ENCODE measurements at places on chromosomes 12 and 14.

GRCh38 chr14:90682615-90683014 lies 133.6 kb downstream of the TTC7B start:
- no peak for DNase-seq

- DNase-seq = no peak
Observed at GRCh38 chr14:58690801-58691516, 53.2 kb downstream of the DACT1 start.

DNA sequence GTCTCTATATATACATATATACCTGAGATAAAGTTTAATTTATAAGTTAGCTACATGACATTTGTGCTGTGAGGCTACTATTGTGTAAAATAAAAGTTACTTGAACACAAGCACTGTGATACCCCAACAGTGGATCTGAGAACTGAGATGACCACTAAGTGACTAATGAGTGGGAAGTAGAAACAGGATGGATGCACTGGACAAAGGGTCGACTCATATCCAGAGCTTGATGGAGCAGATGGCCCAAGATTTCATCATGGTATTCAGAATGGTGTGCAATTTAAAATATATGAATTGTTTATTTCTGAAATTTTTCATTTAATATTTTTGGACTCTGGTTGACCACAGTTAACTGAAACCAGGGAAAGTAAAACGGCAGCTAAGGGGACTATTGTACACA lies 908.6 kb upstream of the MDGA2 start:
- DNase-seq = no peak

DNA sequence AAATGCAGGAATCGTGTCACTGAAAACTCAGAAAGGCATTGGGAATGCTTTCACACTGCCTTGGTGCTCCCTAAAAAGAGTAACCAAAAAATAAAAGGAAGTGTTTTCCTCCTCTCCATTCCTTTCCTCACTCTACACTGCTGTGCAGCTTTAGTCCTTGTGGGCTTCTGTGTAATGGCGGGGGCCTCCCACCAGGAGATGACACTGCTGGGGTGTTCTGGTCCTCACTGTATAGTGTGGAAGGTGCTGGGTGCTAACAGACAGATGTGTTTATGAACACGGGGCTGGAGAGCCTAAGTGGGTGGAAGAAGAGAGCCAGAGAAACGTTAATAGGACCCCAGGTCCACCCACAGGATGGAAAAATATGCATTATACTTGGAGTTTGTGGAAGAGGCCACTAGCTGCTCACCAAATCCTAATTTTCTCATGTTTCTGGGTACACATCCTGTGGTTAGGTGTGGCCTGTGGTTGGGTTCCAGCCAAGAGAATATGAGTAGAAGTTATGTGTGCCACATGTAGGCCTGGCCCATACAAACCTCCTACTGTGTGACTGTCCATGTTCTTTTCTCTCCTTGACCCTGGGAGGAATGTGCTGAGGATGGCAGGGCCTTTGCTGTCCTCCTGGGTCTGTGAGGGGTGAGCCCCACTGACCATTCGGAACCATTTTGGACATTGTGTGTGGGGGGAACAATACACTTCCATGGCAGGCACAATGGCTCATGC lies 14.0 kb upstream of the C1S start:
- no peak for DNase-seq

- no peak for DNase-seq
Observed at GRCh38 chr14:37813732-37814131, 218.3 kb downstream of the TTC6 start.

DNA sequence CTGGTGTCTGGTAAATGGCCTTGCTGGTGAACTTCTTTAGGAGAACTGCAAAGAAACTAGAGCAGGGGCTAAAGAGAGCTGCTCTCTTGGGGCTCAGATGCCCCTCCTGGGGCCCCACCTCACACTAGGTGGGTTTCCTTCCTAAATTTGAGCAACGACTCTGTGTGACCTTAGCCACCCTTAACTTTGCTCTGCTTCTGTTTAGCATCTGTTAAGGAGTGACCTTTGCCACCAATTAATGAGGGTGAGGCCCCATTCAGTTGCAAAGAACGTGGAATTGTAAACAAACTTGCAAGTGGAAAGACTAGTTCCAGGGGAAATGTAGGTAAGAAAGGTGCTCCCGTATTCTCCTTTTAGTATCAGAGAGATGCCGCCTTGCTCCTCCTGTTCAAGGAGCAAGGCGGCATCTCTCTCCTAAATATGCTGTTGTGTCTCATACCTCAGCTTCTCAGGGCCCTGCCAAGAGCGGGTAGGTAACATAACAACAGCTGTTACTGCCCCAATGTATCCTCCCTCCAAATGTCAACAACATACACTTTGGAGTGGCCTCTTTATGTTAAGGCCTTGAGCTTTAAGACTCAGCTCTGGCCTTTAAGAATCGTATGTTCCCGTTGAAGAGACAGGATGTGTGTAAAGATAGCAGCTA lies 77.6 kb upstream of the FUT8 start:
- DNase-seq = no peak

DNA sequence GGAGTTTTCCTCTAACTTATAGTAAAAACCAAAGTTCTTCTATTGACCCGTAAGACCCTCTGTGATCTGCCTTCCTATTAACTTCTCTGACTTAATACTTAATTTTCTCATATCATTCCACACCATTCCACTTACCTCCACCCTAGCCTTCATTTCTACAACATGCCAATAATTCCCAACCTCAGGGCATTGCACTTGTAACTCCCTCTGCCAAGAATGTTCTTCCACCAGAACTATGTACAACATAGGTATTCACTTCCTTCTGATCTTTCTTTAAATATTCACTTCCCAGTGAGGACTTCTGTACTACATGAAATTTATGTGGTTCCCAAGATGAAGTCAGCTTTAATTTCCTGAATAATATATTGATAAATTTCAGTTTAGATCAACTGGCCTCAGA lies 531.7 kb downstream of the LRFN5 start:
- DNase-seq = no peak

- no peak for DNase-seq
Observed at GRCh38 chr12:27646149-27646548, 50.1 kb upstream of the REP15 start.

- no peak for DNase-seq
Observed at GRCh38 chr14:103994535-103995184, 52.3 kb upstream of the RD3L start.

DNA sequence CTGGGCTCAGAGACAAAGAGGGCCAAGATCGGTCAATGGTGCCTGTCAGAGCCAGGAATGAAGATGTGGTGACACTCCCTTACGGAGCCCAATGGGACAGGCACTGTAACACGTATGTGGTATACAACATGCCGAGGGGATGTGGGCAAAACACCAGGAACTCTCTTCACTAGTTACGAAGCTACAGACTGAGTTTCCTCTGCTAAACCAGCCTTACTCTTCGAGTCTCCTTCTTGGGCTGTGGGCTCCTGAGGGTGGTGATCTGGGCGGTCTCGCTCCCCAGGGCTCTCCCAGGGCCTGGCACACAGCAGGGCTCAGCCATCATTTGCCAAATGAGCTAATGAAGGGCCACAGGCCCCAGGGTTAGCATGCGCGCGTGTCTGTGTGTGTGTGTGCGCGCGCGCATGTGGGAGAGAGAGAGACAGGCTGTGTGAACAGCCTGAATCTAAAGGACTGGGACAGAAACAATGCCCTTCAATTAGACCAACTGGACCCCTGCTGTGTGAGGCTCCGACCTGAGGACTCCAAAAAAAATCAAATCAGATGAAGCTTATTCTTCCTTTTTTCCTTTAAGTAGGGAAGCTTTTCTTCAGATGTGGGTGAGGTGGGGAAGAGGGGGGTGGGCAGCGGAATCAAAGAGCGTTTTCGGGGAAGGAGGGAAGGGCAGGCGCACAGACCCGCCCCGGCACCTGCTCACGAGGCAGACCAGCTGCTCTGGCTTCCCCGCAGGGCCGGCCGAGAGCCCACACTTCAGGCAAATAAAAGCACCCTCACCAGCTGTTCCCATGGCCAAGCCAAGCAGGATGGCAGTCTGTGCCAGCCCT lies 42.5 kb downstream of the CCDC88C start:
- no peak for DNase-seq

DNA sequence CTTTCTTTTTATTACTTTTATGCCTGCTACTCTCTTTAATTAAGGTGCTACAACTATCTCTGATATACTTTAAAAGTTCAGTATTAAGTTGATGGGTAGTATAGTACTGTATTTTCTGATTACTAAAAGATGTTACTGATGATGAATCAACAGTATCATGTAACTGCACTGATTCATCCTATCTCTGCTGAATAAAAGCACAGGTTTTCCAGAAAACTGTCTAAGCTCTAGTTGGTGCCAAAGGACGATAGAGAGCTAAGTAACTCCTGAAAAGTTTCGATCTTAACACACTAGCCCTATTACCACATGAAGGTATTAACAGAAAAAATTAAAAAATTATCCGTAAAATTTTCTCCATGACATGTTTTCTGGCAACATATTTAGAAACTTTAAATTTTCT lies 2.1 kb downstream of the SCAF11 start:
- DNase-seq = no peak

DNA sequence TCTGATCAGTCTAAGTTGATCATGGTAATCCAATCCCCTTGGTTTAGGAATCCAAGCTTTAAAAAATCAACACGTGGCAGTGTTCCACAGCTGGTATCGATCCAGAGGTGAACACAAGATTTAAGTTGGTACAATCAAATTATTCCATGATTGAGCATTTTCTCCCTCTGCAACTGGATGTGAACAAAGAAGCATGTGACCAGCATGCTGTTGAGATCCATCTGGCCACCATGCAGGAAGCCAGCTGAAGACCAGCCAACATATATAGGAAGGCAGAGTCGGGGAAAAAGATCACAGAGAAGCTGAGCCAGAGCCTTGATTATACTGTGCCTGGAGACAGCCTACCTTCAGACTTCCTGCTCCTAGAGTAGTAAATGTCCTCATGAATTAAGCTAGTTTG lies 158.3 kb downstream of the SEC23A start:
- DNase-seq = no peak

GRCh38 chr14:96632363-96632758 lies 130.2 kb downstream of the PAPOLA start:
- DNase-seq = no peak

GRCh38 chr14:59695198-59695597 lies 118.6 kb upstream of the CCDC175 start:
- DNase-seq = no peak

GRCh38 chr14:103820908-103821307 lies 26.5 kb downstream of the PPP1R13B start:
- DNase-seq = no peak

- DNase-seq = no peak
Observed at GRCh38 chr14:33452995-33453394, 497.9 kb downstream of the EGLN3 start.

GRCh38 chr12:121590476-121591143 lies 9.8 kb upstream of the KDM2B start:
- DNase-seq = peak; percentile 23

DNA sequence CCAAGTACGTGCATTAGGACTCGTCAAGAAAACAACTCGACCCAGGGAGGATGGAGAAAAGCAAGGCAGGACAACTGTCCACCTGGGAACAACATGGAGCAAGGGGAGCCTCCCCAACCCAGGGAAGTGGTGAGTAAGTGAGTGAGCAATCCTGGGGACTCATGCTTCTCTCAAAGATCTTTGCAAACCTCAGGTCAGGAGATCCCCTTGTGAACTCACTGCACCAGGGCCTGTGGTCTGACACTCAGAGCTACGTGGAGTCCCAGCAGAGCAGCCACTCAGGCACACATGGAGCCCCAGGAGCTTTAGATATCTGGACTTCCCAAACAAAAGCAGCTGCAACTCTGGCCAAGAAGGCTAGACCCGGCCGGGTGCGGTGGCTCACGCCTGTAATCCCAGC lies 12.2 kb upstream of the OR5AU1 start:
- DNase-seq = no peak

GRCh38 chr12:52865090-52865944 lies 16.5 kb upstream of the KRT78 start:
- DNase-seq = no peak

DNA sequence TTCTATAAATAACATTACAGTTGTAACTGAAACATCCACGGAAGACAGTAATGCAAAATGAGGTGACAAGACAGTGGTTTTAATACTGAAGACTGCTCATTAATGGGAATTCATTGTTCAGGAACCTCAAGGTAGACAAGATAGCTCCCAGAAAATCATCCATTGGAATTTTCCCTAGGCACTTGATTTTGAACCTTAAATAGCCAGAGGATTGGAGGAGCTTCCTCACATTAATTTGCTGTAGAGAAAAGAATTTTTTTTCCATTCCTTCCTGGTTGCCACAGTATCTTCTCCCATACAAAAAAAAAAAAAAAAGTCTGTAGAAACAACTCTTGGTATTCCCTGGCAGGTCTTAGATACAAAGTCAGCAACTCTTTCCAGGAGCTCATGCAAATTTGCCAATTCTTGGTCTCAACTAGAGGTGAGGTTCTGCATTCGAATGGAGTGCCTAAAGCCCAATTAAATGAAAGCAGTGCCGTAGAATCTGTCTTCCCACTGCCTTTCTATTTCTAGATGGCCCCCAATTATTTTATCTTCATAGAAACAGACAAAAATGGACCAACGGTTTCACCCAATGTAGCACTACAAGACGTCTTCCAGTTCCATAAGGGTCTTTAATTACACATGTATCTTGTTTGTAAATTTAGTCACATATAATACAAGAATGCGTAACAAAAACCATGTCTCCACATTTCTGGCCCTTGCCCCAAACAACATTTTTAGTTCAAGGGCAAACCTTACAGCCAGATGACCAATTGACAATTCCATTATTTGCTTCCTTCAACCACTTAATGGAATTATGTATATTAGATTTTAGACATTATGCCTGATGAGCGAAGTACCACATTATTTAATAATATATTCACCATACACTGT lies 13.5 kb downstream of the SLC38A2 start:
- DNase-seq = no peak

- no peak for DNase-seq
Observed at GRCh38 chr12:14430394-14430986, 65.0 kb downstream of the ATF7IP start.

- DNase-seq = no peak
Observed at GRCh38 chr12:126397071-126397581, 1331.9 kb downstream of the AACS start.

DNA sequence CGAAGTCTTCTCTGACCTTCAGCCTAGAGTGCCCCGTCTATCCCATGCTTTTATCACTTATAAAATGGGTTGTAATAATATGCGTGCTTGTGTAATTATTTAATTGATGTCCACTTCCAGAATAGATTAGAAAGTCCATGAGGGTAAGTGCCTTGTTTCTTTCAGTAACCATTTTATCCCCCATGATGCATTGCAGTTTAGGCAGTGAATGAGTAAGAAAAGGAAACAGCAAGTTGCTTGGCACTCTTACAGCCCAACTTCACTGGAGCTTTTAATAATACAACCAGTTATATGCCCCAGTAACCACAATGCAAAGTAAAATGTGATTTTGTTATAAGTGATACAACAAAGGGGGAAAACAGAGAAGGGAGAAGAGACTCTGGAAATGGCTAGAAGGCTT lies 287.3 kb downstream of the MED13L start:
- no peak for DNase-seq

DNA sequence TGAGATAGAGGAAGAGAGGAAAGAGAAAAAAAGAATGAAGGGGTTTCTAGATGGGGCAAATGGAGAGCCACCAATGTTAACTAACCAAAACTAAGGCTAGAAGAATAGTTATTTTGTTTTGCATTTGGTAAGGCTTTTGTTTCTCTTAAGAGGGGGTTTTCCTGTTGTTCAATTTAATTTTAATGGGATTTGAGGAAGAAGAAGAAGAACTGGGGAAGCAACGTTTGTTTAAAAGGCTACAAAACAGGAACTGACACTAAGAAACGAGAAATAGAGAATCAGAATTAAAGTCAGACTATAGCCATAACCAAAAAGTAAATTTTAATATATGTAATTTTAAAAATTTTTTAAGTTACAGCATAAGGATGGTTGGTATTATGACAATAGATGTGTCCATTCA lies 13.7 kb downstream of the TXNDC16 start:
- no peak for DNase-seq

- no peak for DNase-seq
Observed at GRCh38 chr12:110825530-110825929, 21.3 kb upstream of the CCDC63 start.

Data from stimulated activated CD8-positive, alpha-beta memory T cell treated with anti-CD3 and anti-CD28 coated beads, Interleukin-2, amount 100 ng/mL, for 1 hour (primary cell).